ENCODE measurements at places on chromosomes 5 and 9.

DNA sequence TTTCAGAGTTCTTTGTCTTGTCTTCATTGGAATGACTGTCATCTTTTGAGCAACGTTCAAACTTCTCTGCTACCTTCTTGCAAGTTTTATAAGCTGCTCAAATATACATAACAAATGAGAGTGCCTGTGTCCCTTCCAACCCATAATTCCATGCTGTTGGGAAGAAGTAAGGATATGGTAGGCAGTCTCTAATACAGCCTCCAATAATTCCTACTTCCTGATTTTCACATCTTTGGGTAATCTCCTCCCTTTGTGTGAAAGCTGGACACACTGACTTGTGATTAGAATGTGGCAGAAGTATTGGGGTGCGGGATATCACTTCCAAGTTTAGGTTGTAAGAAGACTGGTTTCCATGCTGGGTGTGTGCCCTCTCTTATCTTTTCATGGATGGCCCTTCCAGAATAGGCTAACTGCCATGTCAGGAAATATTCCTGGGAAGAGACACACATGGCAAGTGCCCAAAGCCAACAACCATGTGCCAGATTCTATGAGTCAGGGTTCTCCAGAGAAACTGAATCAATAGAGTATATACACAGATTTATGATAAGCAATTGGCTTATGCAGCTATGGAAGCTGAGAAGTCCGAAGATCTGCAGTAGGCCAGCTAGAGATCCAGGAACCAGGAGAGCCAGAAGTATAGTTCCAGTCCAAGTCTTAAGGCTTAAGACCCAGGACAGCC lies 531.3 kb downstream of the NTRK2 start:
- peak; percentile 39 for ATAC-seq

DNA sequence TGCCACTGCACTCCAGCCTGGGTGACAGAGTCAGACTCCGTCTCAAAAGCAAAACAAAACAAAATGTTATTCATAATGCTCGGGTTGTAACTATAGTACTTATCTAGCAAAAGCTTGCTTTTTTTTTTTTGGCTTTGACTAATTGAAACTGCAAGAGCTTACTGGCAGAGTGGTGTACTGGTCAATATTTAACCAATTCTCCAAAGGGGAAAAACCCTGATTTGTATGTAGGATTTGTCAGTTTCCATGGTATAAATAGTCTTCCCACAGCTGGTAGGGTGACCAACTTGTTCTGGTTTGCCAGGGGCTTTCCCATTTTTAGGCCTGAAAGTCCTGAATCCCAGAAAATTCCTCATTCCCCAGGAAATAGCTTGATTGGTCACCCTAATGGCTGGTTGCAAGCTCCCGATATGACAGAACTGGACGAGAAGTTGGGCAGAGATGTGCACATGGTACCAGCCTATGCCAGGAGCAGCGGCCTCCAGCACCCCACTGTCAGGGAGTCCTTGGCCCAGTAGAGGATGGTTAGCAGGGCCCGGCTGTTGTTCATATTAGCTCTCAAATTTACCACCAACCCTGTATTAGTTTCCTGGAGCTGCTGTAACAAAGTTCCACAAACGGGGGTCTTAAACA lies 58.0 kb downstream of the FXN start:
- no peak for ATAC-seq

- ATAC-seq, result no peak
Measured at GRCh38 chr5:91875196-91875779, 492.2 kb upstream of the ARRDC3 start.

DNA sequence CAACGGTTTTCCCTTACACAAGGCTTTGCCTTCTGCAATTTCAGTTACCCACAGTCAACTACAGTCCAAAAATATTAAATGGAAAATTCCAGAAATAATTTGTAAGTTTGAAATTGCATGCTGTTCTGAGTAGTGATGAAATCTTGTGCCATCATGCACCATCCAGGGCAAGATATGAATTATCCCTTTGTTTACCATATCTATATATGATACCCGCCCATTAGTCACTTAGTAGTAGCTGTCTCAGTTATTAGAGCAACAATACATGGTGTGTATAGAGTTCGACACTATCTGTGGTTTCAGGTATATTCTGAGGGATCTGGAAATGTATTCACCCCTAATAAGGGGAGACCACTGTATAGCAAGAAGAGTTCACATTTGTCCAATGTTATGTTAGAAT lies 29.4 kb downstream of the ERBIN start:
- ATAC-seq, result no peak

GRCh38 chr9:99415606-99416005 lies 193.5 kb downstream of the SEC61B start:
- peak; percentile 18 for ATAC-seq

GRCh38 chr9:25678846-25679360 lies 659 bp upstream of the TUSC1 start:
- ATAC-seq, result no peak

- peak; percentile 65 for ATAC-seq
Measured at GRCh38 chr9:124835026-124835557, 18.2 kb upstream of the WDR38 start.

DNA sequence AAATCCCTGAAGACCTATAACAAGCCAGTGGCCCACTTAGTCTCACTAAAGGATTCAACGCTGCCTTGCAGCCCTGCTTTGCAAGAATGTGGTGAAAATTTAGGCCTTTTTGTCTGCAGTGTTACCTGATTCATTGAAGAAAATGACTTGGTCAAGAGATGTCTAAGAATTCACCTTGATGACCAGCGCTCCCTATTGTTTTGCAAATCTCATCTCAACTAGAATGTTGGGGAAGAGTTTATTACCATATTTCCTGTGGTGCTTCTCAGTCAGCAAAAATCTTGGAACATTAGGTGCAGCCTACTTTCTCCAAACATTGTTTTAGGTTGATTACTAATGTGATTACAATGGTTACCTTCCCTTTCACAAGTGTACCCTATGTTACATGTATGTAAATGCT lies 53.5 kb downstream of the PLK2 start:
- no peak for ATAC-seq

GRCh38 chr5:54659700-54660131 lies 142.2 kb downstream of the SNX18 start:
- no peak for ATAC-seq

DNA sequence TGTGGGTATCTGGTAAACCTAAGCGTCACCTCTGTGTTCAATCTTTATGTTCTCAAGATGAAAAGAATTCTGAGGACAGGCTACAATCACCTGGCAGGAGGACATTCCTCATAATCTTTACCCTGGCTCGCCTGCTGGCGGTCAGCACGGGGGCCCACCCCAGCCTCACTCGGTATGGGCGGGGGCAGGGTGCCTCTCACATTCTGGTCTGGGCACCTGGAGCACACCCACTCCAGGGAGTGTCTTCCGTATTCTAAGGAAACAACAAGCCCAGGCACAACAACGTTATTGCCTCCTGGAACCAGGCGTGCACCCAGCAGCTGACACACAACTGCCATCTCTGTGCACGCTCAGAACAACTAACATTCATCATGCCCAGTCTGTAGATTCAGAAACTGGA lies 179.8 kb downstream of the ROR2 start:
- no peak for ATAC-seq

GRCh38 chr9:109230277-109230676 lies 63.2 kb upstream of the FRRS1L start:
- ATAC-seq, result no peak

GRCh38 chr9:115216873-115217272 lies 98.9 kb upstream of the TNC start:
- ATAC-seq, result no peak

GRCh38 chr5:42057254-42057690 lies 132.2 kb downstream of the FBXO4 start:
- peak; percentile 73 for ATAC-seq

DNA sequence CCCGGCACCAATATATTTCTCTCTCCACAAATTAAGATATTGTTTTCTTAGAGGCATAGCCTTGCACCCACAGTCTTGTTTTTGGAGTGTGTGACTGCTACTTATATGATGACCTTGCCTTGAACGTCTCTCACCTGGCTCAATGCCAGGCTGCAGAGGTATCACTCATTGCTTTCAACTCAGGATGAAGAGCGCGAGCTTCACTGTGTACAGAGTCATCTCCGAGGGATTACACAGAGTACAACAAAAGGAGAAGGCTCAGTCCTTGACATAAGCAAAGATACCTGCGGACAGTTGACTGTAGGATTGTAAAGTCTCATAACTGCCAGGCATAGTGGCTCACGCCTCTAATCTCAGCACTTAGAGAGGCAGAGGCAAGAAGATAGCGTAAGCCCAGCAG lies 53.8 kb downstream of the CD180 start:
- no peak for ATAC-seq

- no peak for ATAC-seq
Measured at GRCh38 chr9:117868594-117868993, 164.4 kb downstream of the TLR4 start.

DNA sequence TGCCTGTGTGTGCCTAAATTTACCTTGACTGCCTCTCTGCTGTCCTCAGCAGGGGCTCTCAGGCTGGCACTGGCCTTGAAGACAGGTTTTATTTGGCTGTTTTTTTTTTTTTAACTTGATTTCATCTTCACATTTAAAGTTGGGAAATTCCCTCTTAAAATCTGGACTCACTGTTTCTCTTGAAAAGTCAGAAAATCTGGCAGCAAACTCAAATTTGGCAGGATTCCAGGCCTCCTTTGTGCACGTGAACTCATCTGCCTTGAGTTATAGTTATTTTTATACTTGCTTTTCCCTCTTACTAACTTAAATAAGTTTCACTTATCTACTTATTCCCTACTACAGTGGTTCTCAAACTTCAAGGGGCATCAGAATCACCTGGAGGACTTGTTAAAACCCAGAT lies 118.4 kb upstream of the MAP3K1 start:
- ATAC-seq, result no peak

- no peak for ATAC-seq
Measured at GRCh38 chr5:58241389-58241788, 218.5 kb downstream of the PLK2 start.

- peak; percentile 40 for ATAC-seq
Measured at GRCh38 chr9:35736201-35736633, 3.8 kb downstream of the CREB3 start.

DNA sequence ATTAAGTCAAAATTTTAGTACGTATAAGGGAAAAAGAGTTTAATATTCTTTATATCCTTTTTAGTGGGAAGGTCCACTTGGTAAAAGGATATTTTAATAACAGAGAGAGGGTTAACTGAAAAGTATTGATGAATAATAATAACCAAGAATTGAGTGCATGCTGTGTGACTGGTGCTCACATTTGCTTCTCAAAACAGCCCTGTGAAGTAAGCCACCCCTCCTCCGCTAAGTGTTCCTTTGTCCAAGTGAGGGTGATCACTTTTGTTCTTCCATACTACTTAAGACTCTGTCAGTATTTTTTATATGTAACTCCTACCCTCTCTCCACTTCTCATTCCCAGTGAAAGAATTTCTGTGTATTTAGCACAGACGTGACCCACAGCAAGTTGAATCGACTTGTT lies 51.5 kb downstream of the SLC44A1 start:
- no peak for ATAC-seq

DNA sequence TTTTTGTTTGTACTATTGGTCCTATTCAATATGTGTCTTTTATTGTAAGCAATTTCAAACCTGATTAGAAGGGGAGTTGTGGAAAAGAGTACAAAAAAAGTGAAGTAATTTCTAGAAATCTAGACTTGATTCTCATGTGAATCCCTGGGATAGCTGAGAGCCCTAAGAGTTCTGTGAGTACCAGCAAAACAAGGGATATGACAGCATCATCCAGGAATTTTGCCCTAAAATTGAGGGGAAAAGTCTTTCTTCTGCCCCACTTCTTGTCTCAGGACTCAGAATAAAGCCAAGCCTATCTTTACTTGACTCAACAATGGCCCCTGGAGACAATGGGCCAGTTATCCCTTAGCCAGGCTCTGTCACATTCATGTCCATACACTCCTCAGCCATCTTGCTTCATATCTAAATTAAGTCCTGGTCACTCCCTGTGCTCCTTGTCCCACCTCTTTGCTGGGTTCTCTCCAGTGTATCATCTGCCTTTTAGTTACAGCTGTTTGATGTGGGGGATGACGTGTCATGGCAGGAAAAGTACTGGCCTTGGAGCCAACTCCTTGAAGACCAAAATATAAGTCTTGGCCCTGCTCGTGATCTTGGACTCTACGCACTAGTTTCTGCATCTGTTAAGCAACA lies 81.2 kb downstream of the ADAMTS12 start:
- ATAC-seq, result no peak

- no peak for ATAC-seq
Measured at GRCh38 chr5:57683036-57683630, 200.5 kb upstream of the ACTBL2 start.

GRCh38 chr5:55917402-55918086 lies 66.4 kb downstream of the IL31RA start:
- no peak for ATAC-seq

DNA sequence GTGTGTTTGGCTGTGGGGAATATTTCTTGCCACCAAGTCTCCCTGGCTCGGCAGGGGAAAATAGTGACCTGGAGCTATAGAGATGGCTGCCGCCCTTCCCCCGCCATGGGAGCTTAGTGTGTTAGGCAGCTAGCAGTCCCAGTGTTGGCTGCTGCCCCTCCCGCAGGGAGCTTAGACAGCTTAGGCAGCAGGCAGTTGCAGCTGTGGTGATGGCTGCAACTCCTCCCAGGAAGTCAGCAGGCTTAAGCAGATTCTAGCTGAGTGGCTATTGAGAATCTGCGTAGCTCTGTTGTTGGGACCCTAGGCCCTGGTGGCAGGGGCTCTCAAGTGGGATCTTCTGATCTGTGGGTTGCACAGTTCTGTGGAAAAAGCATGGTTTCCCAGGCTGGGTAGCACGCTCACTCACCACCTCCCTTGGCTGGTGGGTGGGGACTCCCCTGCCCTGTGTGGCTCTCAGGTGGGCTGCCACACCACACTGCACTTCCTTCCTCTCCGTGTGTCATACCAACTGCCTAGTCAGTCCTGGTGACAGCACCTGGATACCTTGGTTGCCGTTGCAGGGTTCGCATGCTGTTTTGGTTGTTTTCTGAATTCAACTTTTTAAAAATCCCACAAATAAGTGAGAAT lies 9.3 kb downstream of the OR1N2 start:
- no peak for ATAC-seq

- ATAC-seq, result no peak
Measured at GRCh38 chr5:137399911-137400310, 99.2 kb downstream of the SPOCK1 start.

GRCh38 chr9:93620041-93620506 lies 43.7 kb downstream of the PHF2 start:
- peak; percentile 35 for ATAC-seq

DNA sequence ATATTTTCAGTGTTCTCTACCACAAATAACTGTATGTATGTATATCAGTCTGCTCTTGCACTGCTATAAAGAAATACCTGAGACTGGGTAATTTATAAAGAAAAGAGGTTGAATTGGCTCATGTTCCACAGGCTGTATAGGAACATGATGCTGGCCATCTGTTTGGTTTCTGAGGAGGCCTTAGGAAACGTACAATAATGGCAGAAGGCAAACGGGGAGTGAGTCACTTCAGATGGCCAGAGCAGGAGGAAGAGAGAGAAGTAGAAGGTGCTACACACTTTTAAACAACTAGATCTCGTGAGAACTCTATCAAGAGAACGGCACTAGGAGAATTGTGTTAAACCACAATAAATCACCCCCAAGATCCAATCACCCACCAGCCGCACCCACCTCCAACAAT lies 121.7 kb downstream of the ADAMTS6 start:
- ATAC-seq, result no peak

All from SK-N-SH treated with all-trans-retinoic acid at 6 μM for 48 hours (cell line).